ENCODE measurements at places on chromosomes 4 and X. TPM values are rescaled to one million over a fixed set of nuclear protein-coding genes. Genes with fewer than 3 reads are reported as not detected.

GRCh38 chr4:78652282-78652876 lies 100.8 kb downstream of the ANXA3 start:
- DNase-seq, result no peak

GRCh38 chr4:181659202-181659601 lies 584.0 kb upstream of the TENM3 start:
- no peak for DNase-seq

The HSFX3 gene
- not detected for total RNA-seq

DNA sequence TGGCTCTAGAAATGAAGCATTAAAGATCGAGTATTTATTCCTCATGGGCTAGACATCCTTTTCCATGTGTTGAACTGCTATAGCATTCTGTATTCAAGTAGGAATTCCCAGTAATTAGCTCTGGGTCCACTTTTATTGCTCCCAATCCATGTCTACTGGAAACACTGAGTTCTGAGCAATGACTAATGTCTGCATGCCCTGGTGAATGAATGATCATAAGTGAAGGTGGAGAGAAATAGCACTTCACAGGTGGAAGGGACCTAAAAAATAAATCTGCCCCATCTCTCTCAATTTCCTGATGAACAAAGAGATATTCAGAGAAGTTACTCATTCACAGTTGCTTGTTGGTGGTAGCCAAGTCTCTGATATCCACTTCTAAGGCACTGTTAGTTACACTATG lies 34.6 kb upstream of the CXCL8 start:
- no peak for DNase-seq
